ENCODE measurements at places on chromosomes 4 and X.

- no peak for DNase-seq
These were observed 12.6 kb upstream of the SLC10A4 start for GRCh38 chr4:48470570-48470969.

- DNase-seq: no peak
These were observed 435.2 kb upstream of the CTSO start for GRCh38 chr4:156388826-156389225.

GRCh38 chrX:136781180-136781797, 557 bp upstream of the ARHGEF6 start:
- DNase-seq: no peak

GRCh38 chrX:147894366-147894963, 17.3 kb upstream of the FMR1 start:
- DNase-seq: no peak

GRCh38 chr4:128854433-128854832, 44.9 kb downstream of the JADE1 start:
- DNase-seq: no peak

GRCh38 chr4:7515390-7515902, 80.7 kb upstream of the PSAPL1 start:
- DNase-seq: no peak

DNA sequence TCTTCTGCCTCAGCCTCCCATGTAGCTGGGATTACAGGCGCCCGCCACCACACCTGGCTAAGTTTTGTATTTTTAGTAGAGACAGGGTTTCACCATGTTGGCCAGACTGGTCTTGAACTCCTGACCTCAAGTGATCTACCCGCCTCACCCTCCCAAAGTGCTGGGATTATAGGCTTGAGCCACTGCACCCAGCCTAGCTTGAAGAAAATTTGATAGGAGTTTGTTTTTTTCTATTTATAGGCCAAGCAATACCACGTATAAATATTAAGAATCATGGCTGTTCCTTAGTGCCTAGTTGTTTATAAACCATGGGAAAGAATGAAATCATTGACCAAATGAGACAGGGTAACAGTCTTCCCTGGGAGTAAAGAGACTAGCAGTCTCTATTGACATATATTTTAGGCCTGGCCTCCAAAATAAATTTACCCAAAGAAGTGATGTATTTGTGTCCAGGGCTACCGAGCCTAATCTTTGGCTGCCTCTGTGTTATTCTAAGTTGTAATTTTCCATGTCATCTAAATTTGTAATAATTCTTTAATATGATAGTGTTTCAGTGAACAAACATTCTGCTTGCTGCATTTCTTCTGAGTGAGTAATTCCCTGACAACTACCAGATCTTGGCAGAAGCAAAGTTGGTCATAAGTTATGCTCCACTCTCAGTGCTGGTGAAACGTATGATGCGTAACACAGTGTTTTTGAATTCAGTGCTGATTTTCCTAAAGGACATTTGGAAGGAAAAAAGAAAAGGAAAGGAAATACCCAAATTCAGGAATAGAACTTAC, 10.3 kb downstream of the PKD2 start:
- DNase-seq: no peak

DNA sequence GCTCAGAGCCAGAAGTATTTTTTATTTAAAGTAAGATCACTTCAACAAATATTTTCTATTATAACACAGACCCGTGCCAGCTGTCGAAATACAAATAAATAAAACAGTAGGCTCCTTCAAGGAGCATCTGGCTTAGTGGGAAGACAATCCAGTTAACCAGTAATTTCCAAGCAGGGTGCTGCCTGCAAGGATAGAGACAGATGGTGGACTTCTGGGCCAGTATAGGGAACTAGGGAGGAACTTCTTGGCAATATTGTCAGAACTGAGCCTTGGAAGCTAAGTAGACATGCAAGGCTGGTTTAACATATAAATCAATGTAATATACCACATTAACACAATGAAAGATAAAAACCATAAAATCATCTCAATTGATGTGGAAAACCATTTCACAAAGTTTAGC, 17.0 kb upstream of the MTMR1 start:
- DNase-seq: no peak

GRCh38 chr4:2413821-2414610, 4.4 kb downstream of the ZFYVE28 start:
- no peak for DNase-seq

DNA sequence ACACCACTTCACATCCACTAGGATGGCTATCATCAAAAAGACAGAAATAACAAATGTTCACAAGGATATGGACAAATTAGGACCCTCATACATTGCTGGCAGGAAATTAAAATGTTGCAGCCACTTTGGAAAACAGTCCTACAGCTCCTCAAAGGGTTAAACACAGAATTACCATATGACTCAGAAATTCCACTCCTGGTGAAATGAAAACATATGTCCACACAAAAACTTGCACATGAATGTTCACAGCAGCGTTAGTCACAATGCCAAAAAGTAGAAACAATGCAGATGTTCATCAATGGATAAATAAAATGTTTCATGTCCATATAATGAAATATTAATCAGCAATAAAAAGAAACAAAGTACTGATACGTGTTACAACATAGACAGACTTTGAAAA, 15.1 kb downstream of the S100G start:
- no peak for DNase-seq

- no peak for DNase-seq
These were observed 125.1 kb downstream of the RAPGEF2 start for GRCh38 chr4:159227984-159228383.

GRCh38 chrX:6968231-6968630, 179.3 kb upstream of the STS start:
- no peak for DNase-seq

GRCh38 chr4:86184216-86184900, 175.5 kb downstream of the MAPK10 start:
- DNase-seq: no peak

DNA sequence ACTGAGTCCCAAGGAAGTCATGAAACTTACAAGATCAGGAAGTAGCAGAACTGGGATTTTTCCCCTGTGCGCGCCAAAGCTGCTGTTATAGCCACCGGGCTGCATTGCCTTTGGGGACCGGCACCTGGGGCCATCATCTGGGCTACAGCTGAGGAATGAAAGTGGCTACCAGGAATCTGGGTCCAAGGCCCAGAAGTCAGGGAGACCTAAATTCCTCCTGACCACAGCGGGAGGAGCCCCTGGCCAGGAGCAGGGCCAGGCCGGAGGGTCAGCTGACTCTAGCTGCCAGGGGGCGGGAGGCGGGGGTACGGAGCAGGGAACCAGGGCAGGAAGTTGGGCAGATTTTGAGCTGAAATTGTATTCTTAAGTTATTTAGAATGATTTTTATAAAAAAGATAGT, 242.4 kb downstream of the EVC2 start:
- DNase-seq: no peak

DNA sequence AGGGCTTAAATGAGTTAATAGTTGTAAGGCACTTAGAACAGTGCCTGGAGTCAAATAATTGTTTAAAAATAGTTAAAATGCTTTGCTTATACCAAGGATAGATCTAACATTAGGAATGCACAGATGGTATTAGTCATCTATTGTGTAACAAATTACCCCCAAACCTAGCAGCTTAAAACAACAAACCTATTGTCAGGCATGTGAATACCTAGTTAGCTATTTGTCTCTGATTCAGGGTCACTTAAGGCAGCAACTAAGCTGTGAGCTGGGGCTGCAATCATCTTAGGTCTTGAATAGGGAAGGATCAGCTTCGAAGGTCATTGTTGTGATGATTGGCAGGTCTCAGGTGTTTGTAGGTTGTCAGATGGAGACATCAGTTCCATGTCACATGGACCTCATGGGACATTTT, 42.4 kb upstream of the AGA start:
- no peak for DNase-seq

GRCh38 chr4:8205749-8206611, 6.9 kb downstream of the SH3TC1 start:
- DNase-seq: peak; percentile 38

DNA sequence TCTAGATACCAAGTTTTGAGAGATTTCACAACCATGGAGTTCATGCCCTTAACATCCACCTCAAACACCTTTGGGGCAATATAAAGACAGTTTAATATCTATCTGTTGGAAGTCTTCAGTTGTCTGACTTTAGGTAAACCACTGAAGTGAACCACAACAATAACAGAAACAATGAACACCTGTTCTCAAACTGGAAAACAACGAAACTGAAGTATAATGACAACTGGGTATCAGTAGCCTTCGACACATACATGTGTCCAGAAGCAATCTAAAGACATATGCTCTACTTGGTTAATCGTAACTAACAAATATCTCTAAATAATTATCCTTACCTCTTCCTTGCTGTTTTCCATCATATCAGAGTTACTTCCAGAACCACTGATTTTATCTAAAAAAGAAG, 87.8 kb downstream of the ATRX start:
- no peak for DNase-seq

- no peak for DNase-seq
These were observed 91.7 kb downstream of the SMIM20 start for GRCh38 chr4:26005764-26006163.

DNA sequence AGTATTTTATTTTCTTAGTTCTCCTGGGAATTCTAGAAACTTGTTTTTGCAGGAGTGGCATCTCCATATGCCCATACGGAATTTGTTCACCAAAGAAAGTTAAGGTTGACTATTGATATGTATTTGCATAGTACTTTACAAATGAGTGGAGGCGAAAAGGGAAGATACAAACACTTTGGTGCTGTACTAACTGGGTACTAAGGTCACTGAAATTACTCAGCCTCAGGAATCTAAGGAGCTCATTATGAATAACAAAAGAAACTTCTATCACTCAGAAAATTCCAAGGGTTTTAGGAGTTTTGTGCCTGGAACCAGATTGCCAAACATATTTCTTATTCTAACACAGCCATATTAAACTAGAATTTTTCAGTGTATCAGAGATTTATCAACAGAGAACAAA, 27.4 kb upstream of the TMPRSS11B start:
- no peak for DNase-seq

GRCh38 chr4:147447786-147448185, 33.1 kb upstream of the EDNRA start:
- DNase-seq: no peak

DNA sequence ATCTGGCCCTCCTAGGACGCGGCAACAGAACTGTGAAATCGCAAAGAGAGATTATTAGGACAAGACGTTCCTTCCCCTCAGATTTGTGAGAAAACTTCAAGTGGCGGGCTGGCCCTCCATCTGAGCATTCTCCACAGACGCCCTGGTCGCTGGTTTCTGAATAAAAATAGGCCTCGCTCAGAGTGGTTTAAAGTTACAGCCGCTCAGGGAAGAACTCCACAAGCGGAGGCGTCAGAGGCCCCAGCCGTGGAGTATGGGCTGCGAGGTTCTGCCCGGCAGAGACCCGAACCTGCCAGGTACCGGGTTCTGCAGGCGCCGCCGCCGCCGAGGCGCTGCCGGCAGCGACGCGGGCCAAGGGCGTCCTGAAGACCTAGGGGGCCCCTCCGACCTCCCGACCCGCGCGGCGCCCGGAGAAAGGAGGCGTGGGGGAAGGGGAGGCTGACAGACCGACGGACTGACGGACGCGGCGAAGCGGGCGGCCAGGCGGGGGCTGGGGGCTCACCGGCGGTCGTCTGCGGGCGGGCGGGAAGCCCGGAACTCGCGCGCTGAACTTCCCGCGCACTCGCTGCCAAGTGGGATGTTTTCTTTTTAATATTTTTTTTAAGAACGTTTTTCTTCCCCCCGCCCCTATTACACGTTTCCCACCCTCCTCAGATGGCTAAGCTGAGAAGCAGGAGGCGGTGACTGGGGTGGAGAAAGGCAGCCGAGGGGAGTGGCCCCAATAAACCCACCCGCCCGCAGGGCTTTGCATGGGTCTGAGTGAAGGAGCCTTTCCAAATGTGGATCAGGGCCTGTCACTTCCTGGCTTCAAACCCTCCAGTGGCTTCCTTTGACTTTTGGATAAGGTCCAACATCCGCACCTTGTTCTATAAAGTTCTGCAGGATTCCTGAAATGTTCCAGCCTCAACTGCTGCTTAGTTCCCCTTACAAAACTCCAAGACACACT, at the start of gene PABPC4L:
PABPC4L (minus strand) TSS at position 574 of the 946 bp plus-strand sequence. CDS start 770 bp downstream, outside the sequence.
- DNase-seq: no peak

DNA sequence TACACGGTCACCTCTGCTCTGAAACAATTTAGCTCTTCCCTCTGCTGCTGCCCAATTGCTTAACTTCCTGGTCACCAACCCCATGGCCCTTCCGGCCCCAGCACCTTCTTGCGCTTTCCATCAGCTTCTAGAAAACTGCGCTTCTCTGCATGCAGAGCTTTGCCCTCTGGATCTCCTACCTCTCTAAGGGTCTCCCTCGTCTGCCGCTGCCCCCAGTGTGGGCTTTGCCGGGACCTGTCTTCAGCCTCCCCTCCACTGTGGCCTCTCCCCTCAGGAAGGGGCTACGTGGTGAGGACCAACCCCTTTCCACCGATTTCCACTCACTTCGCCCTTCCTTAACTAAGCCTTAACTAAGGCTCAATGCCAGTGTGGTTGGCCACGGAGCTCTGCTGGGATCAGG, 94.6 kb downstream of the DCTD start:
- no peak for DNase-seq

GRCh38 chr4:145734576-145735346, 54.8 kb downstream of the C4orf51 start:
- DNase-seq: no peak

DNA sequence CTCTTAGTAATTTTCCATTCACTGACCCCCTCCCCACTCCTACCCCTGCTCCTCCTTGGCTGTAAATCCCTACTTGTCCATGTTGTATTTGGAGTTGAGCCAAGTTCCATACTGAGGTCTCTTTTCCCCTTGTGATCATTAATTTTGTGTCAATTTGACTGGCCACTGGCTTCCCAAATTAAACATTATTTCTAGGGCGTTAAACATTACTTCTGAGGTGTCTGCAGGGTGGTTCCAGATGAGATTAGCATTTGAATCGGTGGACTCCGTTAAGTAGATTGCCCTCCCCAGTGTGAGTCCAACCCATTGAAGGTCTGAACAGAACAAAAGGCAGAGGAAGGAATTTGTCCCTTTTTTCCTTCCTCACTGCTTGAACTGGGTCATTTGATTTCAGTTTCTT, 25.7 kb downstream of the SLC39A8 start:
- DNase-seq: no peak

- no peak for DNase-seq
These were observed 13.3 kb downstream of the RAB9A start for GRCh38 chrX:13702111-13702789.

DNA sequence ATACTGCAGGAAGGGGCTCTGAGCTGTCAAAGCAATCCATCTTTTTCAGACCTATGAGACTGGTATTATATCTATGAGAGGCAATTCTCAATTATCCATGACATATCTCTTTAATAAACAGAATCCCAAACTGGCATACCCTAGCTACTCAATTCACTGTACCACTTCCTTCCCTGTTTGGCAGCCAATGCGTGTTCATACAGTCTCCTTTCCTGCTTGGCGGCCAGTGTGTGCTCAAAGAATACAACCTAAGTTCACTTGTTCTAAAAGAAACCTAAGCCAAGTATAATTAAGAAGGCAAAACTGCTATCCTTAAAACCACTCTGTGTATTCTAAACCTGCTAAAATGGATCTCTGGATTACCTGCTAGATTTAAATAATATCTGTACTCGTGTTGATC, 38.3 kb downstream of the ARHGEF9 start:
- DNase-seq: no peak
